ENCODE measurements at places on chromosomes 3 and 15.

- peak; percentile 70 for DNase-seq
Observed at GRCh38 chr3:43707998-43708397, 17.3 kb downstream of the ABHD5 start.

- no peak for DNase-seq
Observed at GRCh38 chr15:35723120-35723847, 177.3 kb upstream of the DPH6 start.

DNA sequence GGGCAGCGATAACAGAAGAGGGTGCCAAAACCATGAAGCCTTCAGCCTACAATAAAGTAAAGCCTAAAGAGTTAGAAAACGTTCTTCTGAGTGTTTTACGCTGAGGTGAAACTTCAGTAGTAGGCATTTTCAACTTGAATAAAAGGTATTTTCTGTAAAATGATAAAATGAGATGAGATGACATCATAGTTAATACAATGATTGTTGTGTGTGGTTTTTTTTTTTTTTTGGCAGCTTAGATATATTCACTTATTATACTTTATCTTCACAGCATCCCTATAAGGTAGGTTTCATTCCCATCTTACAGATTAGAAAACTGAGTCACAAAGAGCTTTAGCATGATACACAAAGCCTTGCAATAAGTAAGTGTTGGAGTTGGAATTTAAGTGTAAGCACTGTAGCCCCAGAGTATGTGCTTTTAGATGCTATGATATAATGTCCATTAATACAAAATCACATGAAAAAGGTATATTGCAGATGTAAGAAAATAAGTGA is 291.9 kb upstream of the GRM7 start:
- DNase-seq, result no peak

- DNase-seq, result no peak
Observed at GRCh38 chr3:153414982-153415381, 253.0 kb downstream of the RAP2B start.

DNA sequence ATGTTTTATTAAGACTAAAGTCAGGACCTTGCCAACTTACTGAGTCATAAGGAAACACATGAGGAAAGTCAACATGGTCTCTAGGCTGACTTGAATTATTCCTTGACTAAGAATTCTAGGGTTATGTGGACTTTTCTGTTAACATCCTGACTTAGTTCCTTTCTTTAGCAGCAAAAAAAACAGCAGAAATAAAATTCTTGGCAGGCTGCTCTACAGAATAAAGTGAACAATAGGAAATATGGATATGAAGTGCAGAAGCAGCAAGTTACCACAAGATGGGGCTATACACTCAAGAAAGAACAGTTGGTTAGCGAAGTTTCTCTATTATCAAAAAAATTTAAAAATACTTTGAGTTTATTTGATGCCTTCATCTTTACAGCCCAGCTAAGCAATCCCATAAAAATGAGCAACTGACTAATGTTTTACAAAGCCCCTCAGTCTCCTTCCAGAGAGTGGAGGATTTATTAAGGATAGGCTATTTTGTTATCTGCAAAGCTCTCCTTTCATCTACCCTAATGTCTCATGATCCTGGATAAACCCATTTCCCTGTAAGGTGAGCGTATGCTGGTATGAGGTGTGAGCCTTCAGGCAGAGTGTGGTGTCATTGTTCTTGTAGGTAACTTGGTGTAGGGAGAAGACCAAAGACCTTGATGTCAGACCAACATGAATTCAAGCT is 23.1 kb upstream of the MCCC1 start:
- DNase-seq, result peak; percentile 63

GRCh38 chr3:23945913-23946687 is 1.0 kb downstream of the NR1D2 start:
- DNase-seq, result peak; percentile 93

GRCh38 chr15:49045751-49046219 is 461 bp downstream of the SECISBP2L start:
- DNase-seq, result peak; percentile 53

- peak; percentile 92 for DNase-seq
Observed at GRCh38 chr15:34682674-34683073, 72.1 kb downstream of the GJD2 start.

GRCh38 chr3:127195417-127195816 is 2.5 kb downstream of the PRR23E start:
- no peak for DNase-seq

- peak; percentile 42 for DNase-seq
Observed at GRCh38 chr15:99635794-99636193, 70.0 kb downstream of the MEF2A start.

DNA sequence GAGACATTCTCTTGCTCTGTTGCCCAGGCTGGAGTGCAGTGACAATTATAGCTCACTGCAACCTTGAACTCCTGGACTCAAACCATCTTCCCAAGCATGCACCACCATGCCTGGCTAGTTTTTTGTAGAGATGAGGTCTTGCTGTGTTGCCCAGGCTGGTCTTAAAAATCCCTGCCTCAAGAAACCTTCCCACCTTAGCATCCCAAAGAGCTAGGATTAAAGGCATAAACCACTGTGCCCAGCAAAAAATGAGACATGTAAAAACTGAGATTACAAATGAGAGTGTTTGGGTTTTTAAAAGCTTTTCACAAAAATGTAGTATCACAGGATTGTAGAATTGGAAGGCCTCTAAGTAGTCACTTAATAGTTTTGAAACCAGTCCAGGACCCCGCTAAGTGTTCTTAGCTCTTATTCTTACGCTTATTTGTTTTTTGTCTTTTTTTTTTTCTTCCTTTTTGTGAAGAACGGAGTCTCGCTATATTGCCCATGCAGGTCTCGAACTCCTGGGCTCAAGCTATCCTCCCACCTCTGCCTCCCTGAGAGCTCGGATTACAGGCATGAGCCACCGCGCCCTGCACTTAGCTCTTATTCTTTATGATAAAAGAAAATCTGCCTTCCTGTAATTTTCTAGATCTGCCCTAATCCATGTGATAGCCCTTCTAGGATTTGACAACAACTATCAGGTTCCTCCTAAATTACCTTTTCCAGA is 31.5 kb downstream of the KLHL18 start:
- DNase-seq, result no peak

GRCh38 chr15:65410972-65411371 is 11.8 kb downstream of the IGDCC4 start:
- no peak for DNase-seq

- no peak for DNase-seq
Observed at GRCh38 chr15:89278307-89278706, 34.5 kb downstream of the FANCI start.

- DNase-seq, result no peak
Observed at GRCh38 chr15:33782966-33783365, 185.3 kb upstream of the CHRM5 start.

DNA sequence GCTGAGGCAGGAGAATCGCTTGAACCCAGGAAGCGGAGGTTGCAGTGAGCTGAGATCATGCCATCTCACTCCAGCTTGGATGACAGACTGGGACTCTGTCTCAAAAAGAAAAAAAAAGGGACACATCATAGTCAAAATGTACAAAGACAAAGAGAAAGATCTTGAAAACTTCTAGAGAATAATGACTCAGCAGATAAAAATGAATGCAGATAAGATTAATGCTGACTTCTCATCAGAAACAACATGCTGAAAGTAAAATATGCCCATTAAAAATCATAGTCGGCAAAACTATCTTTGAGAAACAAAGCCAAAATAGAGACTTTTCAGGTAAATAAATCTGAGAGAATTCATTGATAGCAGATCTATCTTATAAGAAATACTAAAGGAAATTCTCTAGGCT is 271.1 kb upstream of the GPR149 start:
- no peak for DNase-seq

GRCh38 chr3:152558386-152558785 is 276.5 kb upstream of the P2RY1 start:
- DNase-seq, result no peak

DNA sequence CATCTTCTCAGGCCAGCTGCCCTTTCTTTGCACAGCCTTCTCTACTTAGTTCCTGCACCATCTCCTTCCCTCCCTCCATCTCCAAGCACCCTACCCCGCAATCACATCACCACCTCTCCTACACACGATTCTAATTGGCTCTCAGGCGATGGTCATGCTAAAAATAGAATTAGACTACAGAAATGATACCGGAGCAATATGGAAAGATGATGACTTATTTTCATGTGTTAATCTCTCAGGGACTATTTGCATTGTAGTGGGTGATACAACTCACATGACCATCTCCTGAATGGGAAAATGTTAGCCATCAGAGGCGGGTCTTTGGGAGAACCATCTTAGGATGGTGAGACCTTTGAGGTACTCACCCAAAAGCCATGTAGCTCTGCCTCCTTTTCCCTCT is 54.7 kb upstream of the PPARG start:
- DNase-seq, result no peak

DNA sequence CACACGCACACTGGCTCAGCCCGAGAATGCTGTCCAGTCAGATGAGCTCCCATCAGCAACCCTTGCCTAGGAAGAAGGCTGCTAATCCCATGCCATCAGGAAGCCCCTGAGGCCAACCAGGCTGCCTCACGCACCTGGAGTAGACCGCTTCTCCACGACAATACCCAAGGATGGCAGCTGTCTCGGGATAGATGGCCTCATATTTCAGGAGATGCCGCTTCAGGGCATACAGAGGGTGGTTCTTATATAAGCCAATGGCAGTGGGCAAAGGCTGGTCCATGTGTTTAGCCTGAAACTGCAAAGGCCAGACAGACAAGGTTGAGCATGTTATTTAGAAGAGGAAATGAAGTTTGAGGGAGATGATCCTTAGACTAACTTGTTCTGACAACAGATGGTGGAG is 22.2 kb downstream of the XPC start:
- no peak for DNase-seq

DNA sequence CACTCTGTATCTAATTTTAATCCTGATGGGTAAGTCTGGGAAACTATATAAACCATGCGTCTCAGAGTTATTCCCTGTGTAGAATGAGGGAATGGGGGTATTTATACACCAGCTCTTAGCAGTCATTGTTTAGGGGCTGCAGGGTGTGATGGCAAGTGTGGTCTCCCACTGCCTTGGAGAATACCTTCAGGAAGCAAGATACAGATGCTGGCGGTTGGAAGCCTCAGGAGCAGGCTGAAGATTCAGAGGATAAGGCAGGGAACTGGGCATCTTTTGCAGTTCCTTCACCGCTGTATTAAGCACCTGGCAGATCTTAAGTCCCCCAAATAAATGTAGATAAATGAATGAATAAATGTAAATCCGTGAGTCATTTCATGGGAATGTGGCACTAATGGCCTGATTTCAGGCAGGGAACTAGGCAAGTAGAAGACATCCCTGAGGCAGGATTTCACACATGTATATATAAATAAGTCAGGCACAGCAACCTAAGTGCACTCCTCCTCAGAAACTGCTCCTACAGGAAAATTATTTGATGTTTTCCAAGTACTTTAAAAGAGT is 209.2 kb upstream of the GADL1 start:
- no peak for DNase-seq

- DNase-seq, result no peak
Observed at GRCh38 chr15:79922512-79923078, 25.8 kb upstream of the MTHFS start.

DNA sequence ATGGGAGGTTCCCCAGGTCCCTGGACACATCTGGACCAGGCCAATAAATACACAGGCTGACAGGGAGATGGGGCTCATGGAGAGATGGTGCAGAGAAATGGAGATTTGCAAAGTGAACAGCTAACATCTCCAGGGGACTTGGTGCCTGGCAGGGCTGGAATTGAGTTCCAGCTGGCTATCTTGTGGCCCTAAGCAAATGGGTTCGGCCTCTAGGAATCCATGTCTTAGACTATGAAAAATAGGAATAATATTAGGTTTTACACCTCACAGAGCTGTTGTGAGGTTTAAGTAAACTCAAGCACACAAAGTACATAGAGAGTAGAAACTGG is 82.9 kb upstream of the SPATA12 start:
- no peak for DNase-seq

DNA sequence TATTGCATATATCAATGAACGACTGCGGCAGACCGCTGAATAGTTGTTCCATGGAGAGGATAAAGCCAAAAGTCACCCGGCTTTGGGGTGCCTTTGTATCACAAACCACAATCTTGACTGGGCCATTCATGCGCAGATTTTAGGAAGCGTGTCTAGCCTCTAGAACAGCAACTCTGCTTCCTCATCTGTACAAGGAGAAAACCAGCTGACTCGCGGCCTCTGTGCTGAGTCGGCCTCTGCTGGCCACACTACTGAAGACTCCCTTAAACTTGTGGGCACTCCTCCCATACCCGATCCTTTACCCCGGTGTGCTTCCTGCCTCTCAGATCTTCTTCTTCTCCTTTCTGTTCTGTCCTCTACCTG is 872 bp downstream of the DLEC1 start:
- no peak for DNase-seq

DNA sequence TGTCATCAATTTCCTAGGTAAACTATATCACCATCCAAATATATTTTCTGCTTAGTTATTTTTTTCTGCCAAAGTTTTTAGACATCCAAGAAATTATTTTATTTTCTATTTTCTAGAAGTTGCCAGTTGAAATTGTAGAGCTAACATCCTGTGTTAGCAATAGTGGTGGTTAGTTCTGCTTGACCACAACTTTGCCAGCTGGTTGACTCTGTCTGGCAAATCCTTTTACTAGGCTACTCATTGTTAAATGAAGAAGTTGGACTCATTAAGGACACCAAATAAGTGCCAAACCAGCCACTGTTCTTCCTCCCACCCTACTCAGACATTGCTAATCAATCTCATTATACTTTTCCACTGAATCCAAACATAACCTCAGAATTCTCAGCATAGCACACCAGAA is 15.4 kb upstream of the CRBN start:
- no peak for DNase-seq

DNA sequence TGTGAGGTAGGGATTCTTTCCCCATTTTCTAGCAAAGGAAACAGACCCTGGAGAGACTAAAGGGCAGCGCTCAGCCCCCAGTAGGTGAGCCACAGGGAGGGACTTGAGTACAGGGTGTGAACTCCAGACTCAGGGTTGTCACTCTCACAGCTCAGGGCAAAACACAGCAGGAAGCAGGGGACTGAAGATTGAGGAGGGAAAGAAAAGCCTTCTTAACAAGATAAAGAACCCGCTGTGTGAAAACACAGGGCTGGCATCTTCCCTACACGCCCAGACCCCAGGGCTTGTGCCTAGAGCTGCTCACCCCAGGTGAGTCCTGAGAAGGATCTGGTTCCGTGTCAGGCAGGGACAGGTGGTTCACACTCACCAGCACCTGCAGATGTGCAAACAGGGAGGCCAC is 59.6 kb downstream of the ABTB1 start:
- no peak for DNase-seq

Data from RWPE1 (cell line).